ENCODE measurements at places on chromosomes 16 and 17.

- DNase-seq, result no peak
Measured at GRCh38 chr17:10241781-10242180, 43.4 kb upstream of the GAS7 start.

GRCh38 chr16:30710971-30711370, 12.0 kb downstream of the SRCAP start:
- DNase-seq, result no peak

GRCh38 chr17:17768424-17769088, 68.2 kb downstream of the SREBF1 start:
- no peak for DNase-seq

GRCh38 chr16:85205747-85206471, 93.6 kb upstream of the CIBAR2 start:
- no peak for DNase-seq

DNA sequence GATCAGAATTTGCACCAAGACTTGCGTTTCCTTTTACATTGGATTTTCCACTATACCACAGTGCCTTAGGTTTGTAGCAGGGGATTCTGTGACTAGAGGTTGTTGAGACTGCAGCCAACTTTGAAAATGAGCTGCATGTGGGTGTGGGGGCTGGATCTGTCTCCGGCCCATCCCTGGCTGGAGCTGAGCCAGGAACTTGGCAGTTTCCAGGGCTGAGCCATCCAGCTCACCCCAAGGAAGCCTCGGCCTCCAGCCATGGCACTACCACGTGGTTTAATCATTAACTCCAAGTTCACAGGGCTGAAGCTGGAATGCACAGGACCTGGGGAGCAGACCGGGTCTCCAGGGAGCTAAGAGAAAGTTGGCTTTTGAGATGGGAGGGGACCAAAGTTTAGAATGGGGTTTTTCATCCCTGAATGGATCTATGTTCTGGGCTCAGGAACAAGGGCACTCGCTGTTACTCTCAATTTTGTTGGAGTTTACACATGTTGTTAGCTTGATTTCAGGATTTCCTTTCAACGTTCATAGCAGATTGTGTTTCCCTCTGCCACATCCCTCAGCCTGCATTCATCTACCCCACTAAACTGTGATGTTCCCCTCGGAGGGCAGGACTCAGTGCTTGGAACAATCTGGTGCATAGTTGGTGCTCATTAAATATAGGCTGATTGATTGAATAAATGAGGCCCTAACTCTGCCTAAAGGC, 42.3 kb upstream of the HNF1B start:
- DNase-seq, result no peak

- no peak for DNase-seq
Measured at GRCh38 chr16:50280932-50281331, 14.6 kb downstream of the ADCY7 start.

DNA sequence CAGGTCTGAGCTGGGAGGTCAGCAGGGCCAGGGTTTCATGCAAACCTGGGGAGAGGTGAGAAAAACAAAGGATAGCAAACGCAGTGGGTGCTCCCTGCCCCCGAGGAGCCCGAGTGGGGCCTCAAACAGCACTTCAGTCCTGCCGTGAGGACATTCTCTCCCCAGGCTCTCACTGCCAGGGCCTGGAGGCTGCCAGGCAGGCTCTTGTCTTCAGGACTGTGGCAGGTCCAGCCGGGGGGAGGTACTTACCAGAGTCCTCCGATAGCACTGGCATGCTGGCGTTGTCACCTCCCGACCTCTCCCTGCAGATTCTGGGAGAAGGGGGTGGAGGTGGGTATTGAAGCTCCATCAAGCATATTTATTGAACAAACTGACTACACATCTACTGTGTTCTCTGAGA, 1.3 kb downstream of the MPP3 start:
- DNase-seq, result no peak

- DNase-seq, result no peak
Measured at GRCh38 chr17:66347661-66348514, 45.5 kb downstream of the PRKCA start.

DNA sequence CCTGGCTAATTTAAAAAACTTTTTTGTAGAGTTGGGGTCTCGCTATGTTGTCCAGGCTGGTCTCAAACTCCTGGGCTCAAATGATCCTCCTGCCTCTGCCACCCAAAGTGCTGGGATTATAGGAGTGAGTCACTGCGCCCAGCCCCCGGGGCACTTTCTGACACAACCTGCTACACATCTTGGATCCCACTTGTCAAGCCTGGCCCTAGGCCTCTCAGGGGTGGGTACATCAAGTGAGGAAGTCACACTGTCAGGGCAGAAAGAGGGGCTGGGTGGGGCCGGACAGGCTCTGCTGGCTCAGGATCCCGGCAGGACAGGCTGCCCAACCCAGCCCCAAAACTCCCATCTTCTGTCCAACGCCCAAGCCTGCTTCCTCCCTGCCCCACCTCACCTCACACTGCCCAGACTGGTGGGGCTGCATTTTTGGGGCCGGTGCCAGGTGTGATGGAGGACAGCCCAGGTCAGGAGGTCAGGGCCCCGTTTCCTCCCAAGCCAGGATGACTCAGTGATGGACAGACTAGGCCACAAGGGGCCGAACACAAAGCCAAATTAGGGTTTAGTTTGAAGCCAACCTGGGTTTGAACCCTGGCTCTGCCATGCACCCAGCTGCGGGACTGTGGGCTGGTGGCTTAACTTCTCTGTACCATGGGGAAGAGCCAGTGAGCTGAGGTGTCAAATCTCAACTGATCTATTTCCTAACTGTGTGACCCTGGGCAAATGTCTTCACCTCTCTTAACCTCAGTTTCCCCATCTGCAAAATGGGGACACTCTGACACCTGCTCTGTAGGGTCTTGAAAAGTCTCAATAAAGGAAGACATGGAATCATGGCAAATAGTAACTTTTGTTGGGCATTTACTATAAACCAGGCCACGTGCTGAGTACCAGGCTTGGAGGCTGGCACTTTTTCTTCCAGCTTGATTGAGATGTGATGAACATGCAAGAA, 8.9 kb upstream of the PPL start:
- DNase-seq, result no peak

- DNase-seq, result no peak
Measured at GRCh38 chr17:8884336-8884990, 17.0 kb upstream of the PIK3R6 start.

DNA sequence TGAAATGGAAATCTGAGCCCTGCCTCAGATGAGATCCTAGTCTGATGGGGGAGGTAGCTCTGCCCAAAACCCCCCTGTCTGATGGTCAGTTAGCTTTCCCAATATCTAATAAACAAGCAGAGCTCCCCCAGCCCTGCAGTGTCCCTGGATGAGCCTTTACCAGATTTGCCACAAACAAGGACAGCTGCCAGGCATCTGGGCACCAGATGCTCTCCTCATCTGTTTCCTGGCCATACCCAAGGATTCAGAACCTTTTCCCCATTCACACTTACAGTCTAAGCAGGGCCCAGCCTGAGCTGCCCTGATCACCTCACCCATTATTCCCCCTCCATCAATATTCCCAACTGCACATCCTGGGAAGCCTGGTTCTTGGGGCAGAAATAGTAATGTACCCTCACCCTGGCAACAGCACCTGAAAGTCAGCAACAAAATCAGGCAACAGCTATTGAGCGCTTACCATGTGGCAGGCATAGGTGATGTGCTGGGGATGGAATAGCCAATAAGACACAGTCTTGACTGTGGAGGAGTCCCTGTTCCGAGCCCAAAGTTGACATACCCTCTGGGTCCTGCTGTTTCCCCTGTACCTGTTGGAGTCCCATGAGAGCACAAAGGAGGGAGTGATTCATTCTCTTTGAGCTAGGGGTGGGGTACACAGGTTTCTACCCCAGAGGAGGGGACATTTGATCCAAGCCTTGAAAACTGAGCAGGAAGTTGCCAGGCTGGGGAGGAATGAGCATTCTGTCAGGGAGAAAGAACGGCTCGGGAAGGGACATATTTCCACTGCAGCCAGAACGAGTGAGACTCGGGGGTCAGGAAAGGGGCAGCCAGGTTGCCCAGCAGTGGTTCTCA, 147.4 kb downstream of the TMEM132E start:
- no peak for DNase-seq

DNA sequence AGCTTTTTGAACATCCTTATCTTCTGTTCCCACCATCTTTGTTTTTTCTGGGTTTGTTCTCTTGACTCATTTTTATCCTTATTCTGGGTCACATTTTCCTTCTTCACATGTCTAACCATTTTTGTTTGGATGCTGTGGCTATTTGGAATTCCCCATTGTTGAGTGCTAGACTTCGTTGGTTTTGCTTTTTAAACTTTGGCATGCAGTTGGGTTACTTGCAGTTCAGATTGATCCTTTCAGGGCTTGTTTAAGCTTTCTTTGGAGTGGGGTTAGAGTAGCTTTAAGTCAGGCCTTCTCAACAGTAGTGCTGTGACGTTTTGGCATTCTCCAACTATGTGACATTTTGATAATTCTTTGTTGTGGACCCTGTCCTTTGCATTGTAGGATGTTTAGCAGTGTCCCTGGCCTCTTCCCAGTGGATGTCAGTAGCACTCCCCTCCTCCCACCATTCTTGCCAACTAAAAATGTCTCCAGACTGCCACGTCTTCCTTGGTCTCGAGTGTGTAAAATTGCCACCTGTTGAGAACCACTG, 21.1 kb downstream of the PRMT7 start:
- DNase-seq, result peak; percentile 26

DNA sequence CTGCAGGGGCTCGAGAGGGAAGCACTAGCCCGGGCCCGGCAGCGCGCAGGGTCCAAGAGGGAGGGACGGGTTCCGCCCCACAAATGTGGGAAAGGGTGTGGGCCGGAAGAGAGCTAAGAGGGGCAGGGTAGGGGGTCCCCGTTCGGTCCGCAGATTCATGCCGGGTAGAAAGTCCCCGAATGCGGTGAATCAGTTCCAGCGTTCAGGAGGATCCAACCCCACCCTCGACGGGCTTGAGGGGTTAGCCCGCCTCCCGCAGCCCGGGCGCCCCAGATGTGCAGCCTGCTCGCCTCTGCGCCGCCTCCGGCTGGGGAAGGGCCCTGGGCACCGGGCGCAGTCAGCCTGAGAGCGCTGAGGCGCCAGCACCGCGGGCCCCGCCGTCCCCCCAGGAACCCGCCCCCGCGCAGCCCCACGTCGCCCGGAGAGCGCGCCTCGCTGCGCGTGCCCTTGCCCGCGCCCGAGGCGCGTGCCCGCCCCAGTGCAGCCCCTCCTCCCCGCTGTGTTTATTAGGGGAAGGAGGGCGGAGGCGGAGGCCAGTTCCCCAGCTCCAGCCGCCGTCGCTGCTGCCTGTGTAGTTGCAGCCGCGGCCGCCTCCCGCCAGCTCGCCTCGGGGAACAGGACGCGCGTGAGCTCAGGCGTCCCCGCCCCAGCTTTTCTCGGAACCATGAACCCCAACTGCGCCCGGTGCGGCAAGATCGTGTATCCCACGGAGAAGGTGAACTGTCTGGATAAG, at the start of gene LASP1:
Gene LASP1, plus strand, starts transcription at position 533 of the 733 bp plus-strand sequence. Its CDS starts 132 bp downstream, at position 665.
- DNase-seq, result no peak

DNA sequence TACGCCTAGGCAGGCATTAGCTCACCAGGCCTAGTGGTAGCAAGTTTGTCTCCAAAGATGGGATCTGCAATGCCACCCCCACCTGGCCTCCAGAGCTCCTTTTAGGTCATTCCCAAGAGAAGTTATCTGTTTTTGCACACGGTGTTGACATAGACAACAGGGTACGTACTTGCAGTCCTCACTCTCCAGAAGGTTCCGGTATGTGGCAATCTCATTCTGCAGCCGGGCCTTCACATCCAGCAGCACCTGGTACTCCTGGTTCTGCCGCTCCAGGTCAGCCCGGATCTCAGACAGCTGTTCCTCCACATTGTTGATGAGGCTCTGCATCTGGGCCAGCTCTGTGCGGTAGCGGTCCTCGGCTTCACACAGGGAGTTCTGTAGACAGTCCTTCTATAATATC, 9.8 kb upstream of the KRT31 start:
- no peak for DNase-seq

DNA sequence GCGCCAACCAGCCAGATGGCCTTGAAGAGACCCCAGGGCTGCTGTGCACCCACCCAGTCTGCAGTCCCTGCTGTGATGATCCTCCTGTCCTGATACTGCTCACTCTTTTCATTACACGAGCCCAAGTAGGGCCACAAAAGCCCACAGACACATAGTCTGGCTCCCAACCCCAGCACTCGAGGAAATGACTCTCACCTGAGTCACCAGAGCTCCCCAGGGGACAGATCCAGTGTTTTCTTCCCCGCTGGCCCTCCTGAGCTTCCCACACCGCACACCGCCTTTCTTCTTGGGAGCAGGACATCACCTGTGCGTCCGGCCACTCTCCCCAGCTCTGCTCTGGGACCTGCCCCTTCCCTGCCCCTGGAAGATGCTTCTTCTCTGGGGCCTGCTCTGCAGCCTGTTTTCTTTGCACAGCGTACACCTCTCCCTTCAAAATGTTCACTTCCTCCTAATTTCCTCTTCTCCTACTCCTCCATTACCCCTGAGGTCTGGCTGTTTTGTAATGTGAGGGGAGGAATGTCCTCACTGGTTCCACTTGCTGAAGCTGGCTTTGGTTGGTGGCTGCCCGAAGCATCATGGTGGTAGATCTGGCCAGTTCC, 2.0 kb upstream of the SCN4A start:
- DNase-seq, result no peak

GRCh38 chr16:67173808-67174705, 3.7 kb downstream of the NOL3 start:
- peak; percentile 37 for DNase-seq

- no peak for DNase-seq
Measured at GRCh38 chr17:34383216-34383615, 20.2 kb upstream of the CCL1 start.

DNA sequence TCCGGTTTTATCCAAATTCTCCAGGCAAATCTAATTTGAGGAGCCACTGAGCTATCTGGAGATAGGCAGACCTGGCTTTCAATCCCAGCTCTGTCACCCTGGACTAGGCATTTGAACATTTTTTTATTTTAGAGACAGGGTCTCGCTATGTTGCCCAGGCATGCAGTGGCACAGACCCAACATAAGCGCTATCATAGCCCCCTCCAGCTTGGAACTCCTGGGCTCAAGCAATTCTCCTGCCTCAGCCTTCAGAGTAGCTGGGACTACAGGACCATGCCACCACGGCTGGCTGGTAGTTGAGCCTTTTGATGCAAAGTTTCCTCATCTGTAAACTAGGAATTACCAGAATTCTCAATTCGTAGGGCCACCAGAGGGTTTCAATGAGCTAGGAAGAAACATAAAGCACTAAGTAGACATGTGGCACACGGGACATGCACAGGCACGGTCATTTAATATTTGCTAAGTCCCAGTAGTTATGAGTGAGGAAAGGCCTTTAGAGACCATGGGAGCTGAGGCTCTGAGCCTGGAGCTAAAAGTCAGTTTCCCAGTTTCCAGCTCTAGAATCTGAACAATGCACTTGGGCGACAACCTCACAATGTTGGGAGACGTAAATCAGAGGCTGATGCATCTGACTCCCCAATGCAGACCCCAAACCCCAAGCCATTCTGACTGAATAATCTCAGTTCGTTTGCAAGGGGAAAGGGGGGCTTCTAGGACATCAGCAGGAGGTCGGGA, 1.1 kb downstream of the ELOB start:
- no peak for DNase-seq

- no peak for DNase-seq
Measured at GRCh38 chr17:81387100-81388090, 7.9 kb upstream of the BAHCC1 start.

- no peak for DNase-seq
Measured at GRCh38 chr16:991773-992172, 10.2 kb downstream of the SOX8 start.

GRCh38 chr17:59371416-59372100, 40.1 kb downstream of the YPEL2 start:
- DNase-seq, result no peak
